ENCODE measurements at places on chromosomes 6 and 20. TPM values are rescaled to one million over a fixed set of nuclear protein-coding genes. Genes with fewer than 3 reads are reported as not detected.
A peak's percentile ranks its signal among the peaks of the same experiment; 100 is the strongest.

TAP1 gene
- total RNA-seq: 26.0 TPM

SFTA2 gene
- total RNA-seq: 9.0 TPM

CALHM4 gene
- total RNA-seq: not detected

SNHG17 gene
- total RNA-seq: 32.2 TPM

MEI4 gene
- total RNA-seq: not detected

RSPO3 gene
- 1.4 TPM for total RNA-seq

DNA sequence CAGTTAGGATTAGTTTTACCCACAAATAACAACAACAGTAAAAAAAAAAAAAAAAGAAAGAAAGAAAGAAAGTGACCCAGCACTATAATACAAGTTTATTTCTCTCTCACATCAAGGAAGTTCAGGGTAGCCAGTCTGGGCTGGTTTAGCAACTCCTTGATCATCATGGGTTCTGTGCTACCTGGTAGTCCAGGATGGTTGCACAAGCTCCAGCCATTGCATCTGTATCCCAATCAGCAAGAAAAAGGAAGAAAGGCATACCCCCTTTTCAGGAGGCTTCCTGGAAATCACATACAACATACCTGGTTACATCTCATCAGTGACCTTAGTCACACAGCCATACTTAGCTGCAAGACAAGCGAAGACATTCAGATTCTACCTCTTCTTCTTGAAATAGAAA lies 128.5 kb downstream of the MTHFD1L start:
- no peak for ATAC-seq

DNA sequence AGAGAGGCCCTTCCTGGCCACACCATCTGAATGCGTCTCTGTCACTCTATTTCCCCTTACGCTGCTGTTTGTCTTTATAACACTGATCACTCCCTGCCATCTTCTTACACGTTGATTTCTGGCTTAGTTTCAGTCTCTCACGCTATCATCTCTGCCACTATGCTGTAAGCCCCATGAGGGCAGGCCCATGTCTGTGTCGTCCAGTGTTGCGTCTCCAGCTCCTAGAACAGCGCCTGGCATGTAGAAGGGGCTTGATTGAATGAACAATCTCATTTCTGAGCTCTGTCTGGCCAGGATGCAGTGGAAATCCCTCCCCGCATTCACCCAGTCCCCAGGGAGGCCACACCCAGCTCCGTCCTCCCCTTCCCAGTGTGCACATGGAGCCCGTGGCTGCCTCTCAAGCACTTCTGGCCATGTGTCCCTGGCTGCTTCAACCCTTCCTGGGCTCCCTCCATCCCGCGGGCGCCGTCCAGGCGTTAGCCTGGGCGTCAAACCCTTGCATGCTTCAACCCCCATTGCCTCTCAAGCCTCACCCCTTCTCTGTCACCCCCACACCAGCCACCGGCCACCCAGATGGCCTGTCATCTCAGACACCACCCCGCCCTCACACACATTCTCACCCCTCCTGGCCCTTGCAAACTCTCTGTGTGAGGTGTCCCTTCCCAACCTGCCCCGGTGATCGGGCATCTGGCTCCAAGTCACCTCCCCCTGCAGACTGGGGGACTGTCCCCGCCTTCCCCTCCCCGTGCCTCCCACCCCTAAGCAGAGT lies 71.1 kb downstream of the SRC start:
- ATAC-seq: no peak

DNA sequence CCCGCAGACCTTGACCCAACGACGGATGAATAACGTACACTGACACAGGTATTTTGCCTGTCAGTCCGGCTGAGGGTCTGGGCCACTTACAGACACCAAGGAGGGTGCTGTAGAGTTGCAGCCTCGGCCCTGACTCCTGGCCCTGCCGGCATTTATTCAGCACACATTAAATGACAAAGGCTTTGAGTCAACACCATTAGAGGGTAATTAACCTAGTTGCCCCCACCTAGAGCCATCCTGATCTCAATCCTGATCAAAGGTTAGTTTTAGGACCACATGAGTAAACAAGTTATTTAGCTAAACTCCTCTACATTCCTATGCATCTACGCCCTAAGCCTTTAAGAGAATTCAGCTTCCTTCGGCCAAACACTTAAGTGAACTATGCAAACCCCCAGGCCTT lies 11.9 kb upstream of the PM20D2 start:
- ATAC-seq: no peak

DNA sequence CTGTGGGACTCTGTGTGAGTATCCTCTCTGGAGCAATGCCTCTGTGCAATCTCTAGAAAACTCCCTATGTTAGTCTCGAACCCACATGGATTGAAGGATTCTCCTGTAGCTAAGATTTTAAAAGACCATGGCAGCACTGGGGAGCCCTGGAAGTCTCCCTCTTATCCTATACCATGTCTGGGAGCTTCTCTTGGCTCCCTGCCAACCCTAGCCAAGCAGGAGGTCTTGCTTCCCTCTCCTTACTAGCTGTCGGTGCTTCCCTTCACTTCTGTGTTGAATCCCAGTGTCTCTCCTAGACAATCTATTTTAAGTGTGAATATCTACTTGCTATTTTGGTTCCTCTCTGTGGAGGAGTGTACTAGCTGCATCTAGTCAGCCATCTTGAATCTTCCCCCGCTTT lies 118.8 kb upstream of the NRN1 start:
- no peak for ATAC-seq

- ATAC-seq: no peak
Measured at GRCh38 chr6:169738204-169738975, 13.0 kb downstream of the DYNLT2 start.

DNA sequence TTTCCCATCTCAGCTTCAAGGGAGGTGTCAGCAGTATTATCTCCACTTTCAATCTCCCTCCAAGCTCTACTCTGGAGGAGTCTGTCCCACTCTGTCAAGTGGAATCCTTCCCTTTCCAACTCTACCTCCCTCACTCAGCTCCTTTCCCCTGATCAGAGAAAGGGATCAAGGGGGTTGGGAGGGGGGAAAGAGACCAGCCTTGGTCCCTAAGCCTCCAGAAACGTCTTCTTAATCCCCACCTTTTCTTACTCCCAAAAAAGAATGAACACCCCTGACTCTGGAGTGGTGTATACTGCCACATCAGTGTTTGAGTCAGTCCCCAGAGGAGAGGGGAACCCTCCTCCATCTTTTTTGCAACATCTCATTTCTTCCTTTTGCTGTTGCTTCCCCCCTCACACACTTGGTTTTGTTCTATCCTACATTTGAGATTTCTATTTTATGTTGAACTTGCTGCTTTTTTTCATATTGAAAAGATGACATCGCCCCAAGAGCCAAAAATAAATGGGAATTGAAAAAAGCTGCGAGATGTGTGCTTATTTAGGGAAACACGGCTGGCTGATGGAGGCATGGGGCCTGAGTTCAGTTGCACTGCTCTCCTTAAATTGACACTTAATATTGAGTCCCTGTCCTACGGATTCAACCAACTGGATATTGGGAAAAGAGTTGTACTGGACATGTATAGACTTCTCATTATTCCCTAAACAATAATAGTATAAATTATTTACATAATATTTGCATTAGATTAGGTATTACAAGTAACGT lies 4.9 kb downstream of the TUBB start:
- ATAC-seq: no peak

GRCh38 chr20:43238833-43239232 lies 49.1 kb upstream of the PTPRT start:
- ATAC-seq: no peak

DNA sequence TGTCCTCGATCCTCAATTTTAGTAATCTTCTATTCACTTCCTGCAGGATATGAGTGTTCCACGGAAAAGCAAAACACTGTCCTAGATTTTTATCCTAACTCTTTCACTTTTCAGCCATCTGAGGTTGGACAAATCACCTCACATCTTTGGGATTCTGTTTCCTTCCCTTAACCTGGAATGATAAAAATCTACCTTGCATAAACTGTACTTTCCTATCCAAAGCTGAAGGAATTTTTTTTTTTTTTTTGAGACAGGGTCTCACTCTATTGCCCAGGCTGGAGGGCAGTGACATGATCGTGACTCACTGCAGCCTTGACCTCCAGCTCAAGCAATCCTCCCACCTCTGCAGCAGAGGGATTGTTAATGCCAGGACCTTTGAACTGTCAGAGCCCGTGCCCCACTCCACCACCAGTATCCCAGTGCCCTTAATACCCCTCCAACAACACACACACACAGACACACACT lies 20.5 kb downstream of the CAPN11 start:
- ATAC-seq: no peak

DNA sequence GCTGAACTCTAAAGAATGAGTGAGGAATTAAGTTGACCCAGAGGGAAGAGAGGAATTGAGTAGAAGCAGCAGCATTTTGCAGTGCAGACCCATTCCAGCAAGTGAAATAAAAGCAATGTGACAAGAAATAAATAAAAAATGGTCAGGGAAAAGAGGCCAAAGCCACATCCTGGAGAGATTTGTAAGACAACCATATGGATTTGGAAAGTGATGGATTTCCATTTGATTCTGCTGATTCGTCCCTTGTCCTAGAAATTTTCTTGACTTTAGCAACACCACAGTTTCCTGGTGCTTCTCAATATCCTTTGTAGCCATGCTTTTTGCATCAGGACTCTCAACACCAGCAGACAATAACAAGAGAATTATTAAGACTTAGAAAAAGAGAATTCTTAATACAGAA lies 29.8 kb downstream of the ANKEF1 start:
- ATAC-seq: no peak

GRCh38 chr6:2038092-2038491 lies 207.3 kb downstream of the GMDS start:
- ATAC-seq: no peak

DNA sequence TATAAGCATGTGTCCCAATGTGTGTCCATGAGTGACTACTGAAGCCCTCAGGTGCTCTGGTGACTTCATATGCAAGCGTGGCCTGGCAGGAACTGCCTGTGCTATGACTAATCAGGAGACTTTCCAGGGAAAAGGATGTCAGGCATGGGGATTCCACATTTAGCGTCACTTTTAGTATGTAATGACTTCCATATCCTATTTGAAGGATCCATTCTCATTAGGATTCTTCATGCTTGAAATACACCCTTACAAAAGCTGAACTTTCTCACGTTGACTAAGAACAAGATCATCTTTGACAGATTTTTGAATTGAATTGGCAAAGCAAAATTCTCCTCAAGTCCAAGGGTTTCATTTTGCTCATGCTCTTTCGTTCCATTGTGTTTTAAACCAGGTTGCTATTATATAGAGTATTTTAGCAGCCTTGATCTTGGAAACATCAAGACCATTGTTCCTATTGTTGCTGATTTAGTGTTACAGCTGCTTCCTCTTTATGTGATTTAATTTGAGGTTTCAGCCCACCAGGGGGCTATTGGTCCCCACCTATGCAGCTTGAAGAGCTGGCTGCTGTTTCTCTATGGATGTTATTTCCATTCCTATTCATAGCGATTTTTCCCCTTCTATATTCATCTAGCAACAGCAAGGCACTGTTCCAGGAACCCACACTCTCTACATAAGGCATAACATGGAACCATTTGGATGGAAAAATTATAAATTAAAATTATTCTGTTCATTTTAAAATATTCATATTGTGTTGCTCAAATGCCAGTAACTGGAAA lies 418.6 kb downstream of the CDKAL1 start:
- ATAC-seq: peak; percentile 80

- ATAC-seq: no peak
Measured at GRCh38 chr6:161220346-161220745, 53.5 kb downstream of the AGPAT4 start.

- ATAC-seq: peak; percentile 58
Measured at GRCh38 chr6:5116243-5116991, 31.3 kb downstream of the PPP1R3G start.

DNA sequence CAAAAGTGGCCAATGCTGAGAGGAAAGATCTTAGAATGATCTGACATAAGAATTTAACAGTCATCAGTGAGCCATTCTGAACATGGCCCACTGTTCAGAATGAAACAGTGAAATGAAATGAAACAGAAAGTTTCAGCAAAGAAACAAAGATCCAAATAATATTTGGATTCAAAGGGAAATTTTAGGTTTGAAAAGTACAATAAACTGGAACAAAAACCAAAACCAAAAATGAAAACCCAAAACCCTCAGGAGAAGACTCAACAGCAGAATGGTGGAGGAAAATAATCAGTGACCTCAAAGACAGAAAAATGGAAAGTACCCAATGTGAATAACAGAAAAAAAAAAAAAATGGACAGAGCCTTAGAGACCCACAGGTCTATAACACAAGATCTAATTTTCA lies 66.1 kb upstream of the EMILIN3 start:
- no peak for ATAC-seq

DNA sequence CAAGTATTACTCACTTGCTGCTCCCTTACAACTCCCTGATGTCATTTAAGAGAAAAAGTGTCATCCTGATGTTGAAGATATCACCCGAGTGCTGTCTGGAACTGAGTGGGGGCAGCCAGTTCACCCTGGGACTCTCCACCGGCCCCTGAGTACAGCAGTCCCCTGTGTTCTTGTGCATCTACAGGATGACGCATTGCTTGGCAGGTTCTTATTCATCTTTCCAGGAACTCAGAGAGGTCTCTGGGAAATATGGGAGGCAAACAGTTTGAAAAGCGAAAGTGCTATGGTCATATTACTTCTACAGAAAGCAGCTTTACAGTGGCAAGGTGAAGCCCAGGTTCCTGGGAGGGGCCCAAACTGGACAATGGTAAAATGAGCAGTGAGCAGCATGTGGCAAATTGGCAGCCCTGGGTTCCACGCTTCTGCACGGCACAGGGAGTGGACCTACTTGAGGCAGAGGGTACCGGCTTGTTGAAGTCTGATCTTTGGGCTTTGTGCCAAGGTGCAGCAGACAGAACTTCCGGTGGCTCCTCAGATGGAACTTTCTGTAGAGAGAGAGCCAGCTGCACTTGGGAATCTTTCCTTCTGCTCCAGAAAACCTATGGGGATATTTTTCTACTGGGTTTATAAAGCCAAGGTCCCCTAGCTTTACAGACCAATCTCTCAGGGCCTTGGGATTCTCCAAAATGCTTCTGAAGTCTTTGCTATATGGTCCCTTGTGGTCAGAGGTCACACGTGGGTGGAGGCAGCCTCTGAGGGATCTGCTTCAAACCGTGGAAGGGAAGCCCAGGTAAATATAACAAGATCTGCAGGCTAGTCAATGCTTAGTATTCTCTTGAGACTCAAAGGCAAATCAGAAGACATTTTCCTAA lies 128.3 kb downstream of the MAP3K7 start:
- no peak for ATAC-seq

DNA sequence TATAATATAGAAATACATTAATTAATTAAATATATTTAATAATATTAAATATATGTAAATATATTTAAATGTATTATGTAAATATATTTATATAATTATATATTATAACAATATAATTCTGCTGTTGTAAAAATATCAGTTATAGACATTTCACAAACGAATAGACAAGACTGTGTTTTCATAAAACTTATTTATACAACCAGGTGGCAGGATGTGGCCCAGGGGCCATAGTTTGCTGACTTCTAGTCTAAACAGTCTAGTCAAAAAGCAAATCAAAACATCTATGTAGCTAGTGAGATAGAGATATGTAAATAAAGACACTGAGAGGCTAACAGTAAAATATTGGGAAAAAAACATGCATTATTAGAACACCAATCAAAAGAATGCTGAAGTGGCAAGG lies 136.4 kb downstream of the TBXT start:
- ATAC-seq: no peak

DNA sequence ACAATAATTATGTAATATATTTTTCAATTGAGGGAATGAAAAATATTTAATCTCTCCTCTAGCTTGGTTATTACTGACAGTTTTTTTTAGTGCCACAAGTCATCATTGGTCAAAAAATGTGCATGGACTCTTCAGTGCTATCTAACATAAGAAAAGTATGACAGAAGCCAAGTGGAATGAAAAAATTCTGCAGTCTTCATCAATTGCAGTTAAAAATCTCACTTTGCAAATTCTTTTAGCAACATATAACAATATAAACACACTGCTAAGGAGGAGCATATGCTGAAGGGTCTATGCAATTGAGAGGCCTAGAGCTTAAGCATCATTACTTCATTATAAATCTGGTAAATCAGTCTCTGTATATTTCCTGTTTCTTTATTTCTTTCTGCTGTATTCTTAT lies 175.1 kb downstream of the ARHGAP18 start:
- ATAC-seq: no peak
